ENCODE measurements at places on chromosomes 6 and 20.

DNA sequence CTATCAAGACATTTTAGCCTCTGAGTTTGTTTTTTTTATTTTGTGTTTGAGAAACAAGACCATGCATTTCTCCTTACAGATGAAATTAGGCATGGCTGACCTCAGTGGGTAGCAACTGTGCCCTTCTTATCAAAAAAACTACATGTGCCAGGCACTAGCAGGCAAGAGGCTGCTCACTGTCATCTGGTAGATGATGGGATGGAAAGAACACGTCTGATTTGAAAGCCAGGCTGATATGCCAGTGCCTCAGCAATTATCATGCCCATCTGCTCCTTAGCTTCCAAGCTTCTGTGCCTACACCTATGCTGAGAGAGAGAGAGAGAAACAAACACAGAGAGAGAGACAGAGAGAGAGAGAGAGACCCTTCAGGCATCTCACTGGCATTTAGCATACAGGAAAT, 149.9 kb downstream of the C6orf118 start:
- DNase-seq = no peak

GRCh38 chr6:22921828-22922227, 352.5 kb downstream of the HDGFL1 start:
- DNase-seq = no peak

DNA sequence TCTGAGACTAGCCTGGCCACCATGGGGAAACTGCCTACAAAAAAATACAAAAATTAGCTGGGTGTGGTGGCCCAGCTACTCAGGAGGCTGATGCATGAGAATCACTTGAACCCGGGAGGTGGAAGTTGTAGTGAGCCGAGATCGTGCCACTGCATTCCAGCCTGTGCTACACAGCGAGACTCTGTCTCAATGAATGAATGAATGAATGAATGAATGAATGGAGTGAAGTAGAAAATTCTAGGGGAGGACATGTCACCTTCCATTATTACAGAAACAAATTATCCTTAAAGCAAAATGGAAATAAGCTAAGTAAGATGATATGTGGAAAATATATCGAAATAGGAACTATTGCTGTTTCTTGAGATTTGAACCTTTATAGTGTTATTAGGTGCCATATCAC, 2.9 kb upstream of the PNISR start:
- DNase-seq = no peak

GRCh38 chr6:65505736-65506135, 201.3 kb downstream of the EYS start:
- DNase-seq = no peak

DNA sequence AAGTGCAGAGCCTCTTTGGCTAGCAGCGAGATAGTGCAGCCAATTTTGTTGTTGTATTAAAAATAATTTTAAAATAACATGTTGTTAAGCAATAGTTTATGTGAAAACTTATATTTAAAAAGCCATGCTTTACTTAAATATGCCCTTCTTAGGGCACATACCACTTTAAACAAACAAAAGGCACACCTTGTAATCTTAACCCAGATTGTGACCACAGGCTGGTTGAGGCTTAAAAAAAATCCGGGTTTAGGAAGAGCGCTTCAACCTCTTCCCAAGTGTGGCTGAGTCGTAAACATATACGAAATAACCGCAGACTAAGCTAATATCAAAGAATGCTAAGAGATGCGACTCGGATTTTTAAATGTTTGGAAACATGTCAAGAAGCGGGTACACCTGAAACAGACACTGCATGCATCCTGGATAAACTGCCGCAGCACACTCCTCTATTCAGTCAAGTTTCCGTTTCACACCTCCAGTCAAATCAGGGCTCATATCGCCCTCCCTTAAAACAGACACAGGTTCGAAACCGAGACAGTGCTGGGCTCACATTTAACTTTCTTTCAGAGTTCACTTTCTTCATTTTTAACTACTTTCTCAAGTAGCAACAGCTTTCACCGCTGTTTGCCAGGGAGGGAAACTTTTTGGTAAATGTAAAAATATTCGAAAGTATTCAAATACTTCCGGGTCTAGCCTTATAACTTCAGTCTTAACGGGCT, 1.5 kb downstream of the DEK start:
- DNase-seq = no peak

- DNase-seq = no peak
Observed at GRCh38 chr6:57013521-57013926, 33.0 kb upstream of the KIAA1586 start.

DNA sequence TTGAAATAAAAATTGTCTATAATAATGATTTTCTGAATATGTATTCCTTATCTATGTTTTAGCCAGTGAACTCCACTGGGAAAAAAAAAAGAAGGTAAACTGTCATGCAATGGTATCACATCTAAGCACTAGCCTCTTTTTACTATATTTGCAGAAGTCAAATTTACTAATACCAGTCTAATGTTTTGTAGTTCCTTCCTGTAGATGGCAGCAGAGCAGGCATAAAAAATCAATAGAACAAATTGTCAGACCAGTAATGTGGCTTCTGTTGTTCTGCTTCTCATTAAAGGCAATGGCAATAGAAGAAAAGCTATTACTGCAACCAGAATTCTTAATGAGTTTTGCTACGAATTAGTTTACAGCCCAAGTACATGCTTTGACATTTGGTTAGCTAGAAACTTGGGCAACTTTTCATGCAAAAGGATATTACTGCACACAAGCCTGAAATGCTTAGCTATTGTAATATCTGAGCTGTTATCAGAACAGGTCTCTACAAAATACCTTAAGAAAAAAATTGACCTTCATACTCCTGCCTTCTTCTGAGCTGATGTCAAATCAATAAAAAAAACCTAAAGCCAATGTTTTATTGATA, 476.9 kb downstream of the KHDRBS2 start:
- DNase-seq = no peak

- no peak for DNase-seq
Observed at GRCh38 chr20:24531631-24532419, 62.4 kb downstream of the SYNDIG1 start.

DNA sequence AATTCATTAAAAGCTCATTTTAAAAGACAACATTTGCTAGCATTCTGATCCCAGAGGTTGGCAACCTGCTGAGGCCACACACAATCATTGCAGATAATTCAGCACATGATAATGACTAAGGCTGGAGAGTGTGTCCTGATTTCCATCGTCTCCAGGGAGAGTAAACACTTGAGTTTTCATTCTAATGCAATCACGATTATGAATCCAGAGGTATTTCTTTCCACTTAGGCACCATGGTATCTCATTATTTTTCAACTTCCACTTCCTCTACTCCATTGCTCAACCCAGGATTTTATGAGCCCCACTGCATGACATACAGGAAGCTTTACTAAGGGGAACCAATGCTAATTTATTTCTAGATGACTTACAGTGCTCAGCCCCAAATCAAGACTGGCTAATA, 273.8 kb upstream of the AGPAT4 start:
- no peak for DNase-seq

DNA sequence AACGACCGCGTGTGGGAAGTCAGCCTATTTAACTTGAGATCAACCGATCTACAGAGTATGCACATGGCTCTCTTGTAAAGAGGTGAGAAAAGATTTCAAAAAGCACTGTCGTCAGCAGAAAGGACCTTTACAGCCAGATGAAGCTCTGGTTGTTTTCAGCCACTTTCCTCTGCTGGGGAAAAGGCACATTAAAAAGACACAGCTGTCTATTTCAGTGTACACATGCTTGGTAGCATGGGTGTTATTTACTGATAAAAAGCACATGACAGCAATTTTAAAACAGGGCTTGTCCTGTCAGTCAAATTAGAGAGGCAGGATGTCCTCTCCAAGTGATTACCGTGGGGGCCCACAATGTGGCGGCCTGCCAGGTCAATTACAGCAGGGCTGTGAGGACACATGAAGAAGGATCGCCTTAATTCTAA, 188.9 kb downstream of the PRKN start:
- no peak for DNase-seq

DNA sequence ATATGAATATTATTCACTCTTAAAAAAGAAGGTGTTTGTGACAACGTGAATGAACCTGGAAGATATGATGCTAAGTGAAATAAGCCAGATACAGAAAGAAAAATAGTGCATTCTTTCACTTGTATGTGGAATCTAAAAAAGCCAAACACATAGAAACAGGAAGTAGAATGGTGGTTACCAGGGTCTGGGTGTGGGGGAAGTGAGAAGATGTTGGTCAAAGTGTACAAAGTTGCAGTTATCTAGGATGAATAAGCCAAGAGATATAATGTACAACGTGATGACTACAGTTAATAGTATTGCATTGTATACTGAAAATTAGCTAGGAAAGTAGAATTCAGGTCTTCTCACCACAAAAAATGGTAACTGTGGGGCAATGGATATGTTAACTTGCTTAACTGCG, 151.1 kb upstream of the HCRTR2 start:
- DNase-seq = no peak

GRCh38 chr6:104601131-104601651, 258.5 kb downstream of the HACE1 start:
- DNase-seq = no peak

GRCh38 chr6:127481628-127482027, 22.4 kb upstream of the KIAA0408 start:
- DNase-seq = no peak

DNA sequence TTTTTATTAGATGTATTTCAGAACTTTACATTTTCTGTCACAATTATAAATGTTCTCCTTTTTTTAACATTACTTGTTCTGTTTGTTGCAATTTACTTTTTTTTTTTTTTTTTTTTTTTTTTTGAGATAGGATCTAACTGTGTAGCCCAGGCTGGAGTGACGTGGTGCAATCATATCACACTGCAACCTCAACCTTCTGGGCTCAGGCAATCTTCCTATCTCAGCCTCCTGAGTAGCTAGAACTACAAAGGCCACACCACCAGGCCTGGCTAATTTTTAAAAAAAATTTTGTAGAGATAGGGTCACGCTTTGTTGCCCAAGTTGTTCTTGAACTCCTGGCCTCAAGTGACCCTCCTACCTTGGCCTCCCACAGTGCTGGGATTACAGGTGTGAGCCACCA, 15.1 kb upstream of the MBOAT1 start:
- DNase-seq = no peak

- no peak for DNase-seq
Observed at GRCh38 chr6:56671160-56671559, 28.5 kb upstream of the DST start.

DNA sequence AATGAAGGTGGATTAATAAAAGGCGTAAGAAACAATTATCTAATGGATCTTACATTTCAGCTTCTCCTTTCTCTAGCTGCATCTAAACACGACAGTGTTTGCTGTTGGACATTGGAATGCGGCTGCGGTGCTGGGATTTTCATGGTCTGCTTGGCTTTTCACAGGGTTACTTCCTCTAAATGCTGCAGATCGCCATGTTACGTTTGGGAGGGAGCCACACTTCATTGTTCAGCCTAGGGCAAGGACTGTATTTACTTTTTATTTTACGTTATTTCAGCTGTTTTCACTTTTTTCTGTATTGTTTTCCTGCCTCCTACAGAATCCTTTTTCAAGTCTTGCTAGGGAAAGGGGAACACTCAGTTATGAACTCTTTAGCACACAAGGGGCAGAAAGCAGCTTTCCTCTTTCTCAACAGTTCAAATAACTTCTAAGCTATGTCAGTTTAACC, 97.9 kb upstream of the MTHFD1L start:
- DNase-seq = no peak

DNA sequence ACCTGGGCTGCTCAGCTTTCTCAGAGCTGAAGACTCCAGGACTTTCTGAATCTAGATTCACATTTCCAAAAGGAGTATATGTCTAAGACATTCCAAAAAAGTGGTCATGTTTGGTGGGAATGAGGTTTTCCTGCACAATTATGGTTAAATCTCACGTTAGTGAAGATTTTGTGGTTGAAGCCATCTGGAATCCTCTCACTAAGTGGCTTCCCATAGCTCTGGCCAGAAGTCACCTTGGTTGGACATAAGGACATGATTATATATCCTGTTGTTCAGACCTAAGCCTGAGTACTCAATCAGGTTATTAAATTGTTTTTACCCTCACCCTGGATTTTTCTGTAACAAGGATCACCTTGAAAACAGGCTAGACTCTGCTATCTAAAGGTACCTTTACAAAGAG, 176.1 kb upstream of the PLN start:
- no peak for DNase-seq

DNA sequence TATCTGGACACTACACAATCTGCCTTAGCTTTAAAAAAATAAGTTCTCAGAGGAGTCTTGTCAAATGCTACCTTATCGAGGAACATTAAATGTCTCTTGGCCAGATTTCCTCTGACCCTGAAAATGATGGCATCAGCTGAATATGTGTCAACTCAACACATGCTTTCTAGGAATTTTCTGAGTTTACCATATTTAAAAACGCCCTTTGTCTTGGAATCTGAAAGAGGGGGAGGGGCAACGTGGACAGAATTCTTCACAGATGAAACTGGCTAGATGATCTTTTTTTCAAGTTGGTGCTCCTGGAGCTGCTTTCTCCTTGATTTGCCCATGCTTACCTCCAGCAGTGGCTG, 5.1 kb downstream of the SOX4 start:
- DNase-seq = no peak

- DNase-seq = no peak
Observed at GRCh38 chr6:65819152-65819551, 112.1 kb upstream of the EYS start.

- DNase-seq = no peak
Observed at GRCh38 chr6:79755967-79756366, 124.8 kb downstream of the SH3BGRL2 start.

- no peak for DNase-seq
Observed at GRCh38 chr6:83860359-83860755, 868 bp downstream of the CYB5R4 start.

GRCh38 chr6:18207438-18207837, 52.2 kb downstream of the KDM1B start:
- no peak for DNase-seq

DNA sequence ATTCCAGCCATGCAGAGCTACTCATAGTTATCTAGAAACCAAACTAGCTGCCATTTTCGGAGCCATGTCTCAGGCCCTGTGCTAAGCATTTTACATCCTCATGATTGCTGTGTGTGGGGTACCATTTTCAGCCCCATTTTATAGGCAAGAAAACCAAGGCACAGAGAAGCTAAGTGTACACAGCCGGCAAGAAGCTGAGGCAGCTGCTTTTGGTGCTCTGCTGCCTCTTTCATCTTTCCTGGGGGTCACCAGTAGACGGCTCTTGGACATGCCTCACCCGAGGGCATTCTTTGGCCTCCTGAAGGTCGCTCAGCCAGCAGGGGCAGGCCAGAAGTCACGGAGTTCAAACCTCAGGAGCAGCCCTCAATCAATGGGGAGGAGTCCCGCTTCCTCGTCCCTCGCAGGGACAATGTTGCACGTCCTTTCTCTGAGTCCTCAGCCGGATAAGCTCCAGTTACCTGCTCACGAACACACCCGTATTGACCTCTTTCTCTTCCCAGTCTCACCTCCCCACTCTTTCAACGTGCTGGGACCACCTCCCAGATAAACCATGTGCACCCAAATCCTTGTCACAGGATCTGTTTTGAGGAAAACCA, 82.6 kb upstream of the BLCAP start:
- DNase-seq = no peak

All from T-helper 17 cell (primary cell).